ENCODE measurements at places on chromosomes 6 and 20.
A peak's percentile ranks its signal among the peaks of the same experiment; 100 is the strongest.

DNA sequence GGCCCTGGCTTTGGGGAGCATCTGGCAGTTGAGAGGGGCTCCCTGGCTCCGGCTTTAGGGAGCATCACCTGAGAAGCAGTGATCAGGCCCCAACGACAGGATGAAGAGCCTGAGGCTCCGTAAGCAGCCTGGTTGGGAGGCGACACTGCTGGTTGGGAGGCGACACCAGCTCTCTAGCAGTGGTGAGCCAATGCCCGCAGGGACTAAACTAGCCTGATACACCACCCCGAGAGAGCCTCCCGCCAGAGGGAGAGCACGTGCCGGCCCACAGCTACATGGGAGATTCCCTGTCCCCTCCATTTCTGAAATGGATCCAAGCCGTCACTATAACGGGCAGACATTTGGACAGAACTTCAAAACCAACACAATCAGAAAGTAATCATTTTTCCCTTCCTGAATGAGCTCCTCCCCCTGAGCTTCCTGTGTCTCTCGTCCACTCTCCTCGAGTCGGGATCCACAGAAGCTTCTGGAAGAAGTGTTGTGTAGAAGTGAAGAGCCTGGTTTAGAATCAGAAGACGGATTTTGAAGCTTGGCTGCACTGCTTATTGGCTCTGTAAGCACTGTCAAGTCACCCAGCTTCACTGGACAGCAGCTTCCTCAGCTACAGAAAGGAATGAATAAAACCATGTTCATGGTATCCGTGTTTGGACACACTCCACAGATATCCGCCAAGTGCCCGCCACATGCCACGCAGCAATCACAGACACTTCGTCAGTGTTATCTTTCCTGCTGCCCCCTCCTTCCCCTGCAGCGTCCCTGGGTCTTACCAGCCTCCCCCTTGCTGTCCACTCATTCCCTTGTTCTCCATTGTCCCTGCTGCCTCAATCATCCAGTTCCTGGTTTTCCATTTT is 199.6 kb downstream of the TTLL2 start:
- no peak for DNase-seq

- no peak for DNase-seq
Observed at GRCh38 chr20:17646961-17647301, 35.1 kb downstream of the RRBP1 start.

- DNase-seq, result no peak
Observed at GRCh38 chr6:11065436-11066202, 21.5 kb upstream of the ELOVL2 start.

GRCh38 chr20:47887477-47888080 is 102.3 kb upstream of the SULF2 start:
- no peak for DNase-seq

DNA sequence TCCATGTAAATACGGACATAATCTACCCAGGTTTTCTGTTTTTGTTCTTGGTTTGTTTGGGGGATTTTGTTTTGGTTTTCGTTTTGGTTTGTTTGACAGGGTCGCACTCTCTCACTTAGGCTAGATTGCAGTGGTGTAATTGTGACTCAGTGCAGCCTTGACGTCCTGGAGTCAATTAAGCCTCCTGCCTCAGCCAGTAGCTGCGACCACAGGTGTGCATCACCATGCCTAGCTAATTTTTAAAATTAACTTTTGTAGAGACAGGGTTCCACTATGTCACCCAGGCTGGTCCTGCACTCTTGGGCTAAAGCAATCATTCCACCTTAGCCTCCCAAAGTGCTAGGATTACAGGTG is 37.8 kb upstream of the EYA4 start:
- DNase-seq, result no peak

GRCh38 chr6:30184417-30185031 is 21.2 kb downstream of the TRIM15 start:
- no peak for DNase-seq

GRCh38 chr6:26196846-26197635 is 109.8 kb downstream of the HFE start:
- DNase-seq, result peak; percentile 72

- DNase-seq, result no peak
Observed at GRCh38 chr6:109772883-109773431, 81.9 kb downstream of the FIG4 start.
